ENCODE measurements at places on chromosomes 2 and 18.

DNA sequence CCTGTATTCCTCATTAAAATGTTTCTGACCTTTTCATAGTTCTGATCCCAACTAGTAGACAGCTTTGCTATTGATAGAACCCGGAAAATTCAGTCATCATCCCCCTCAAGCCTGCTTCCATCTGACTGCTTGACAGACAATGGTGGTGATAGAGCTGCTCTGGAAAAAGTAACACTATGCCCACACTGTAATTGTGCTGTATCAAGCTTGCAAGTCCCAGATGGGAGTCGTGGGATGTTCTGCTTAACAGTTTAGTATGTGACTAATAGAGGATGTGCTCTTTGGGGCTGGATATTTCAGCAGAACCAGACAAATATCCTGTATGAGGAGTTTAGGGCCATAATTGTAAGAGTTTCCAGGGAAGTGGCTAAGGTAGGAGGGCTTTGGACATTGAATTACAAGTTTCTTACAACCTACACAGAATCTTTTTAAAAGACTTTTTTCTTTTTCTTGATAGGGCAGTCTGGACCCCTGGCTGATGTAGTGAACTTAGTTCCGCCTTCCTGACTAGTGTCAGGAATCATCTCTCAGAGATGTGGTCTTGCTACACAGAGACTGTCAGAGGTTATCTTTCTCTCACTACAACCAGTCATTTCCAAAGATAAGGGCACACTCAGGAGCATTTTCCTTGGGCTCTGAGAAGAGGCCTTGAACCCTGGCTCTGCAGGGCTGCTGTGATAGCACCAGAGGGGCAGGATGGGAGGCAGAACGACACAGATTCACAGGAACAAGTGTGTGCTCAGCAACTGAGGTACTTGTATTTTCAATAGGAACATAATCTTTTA is 158.0 kb upstream of the RBMS1 start:
- no peak for DNase-seq

DNA sequence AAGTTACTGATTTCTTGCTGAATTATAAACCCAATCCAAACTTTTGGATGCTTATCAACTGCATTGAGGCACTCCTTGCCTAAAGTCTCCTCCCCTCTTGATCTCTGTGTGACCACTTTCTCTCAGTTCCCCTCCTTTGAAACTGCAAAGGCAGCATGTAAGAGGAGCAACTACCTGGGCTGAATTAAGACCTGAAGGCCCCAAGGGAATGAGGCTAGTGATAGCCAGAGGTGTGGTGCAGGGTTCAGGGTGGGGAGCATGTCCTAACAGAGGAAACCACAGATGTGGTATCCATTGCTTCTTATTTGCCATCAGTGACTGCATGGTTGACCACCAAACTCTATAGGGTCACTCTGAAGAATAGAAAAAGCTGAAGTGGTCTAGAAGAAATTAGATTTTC is 557.9 kb downstream of the TNS1 start:
- DNase-seq: no peak

DNA sequence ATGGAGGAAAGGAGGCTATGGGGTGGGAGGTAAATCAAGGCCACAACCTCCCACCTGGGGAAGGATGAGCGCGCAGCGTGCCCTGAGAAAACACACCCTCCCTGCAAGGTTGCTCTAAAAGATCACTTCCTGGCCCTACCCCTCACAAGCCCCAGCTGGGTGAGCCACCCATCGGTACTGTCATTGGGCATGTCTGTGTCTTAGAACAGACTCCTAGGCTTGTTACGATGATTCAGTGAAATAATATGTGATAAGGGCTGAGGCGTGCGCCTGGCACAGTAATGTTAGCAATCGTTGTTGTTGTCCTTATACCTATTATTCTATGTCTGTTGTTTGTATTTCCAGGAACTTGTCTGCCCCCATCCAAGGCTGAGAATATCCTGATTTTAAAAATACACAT is 175.1 kb downstream of the ZFP36L2 start:
- DNase-seq: peak; percentile 25

- DNase-seq: no peak
Measured at GRCh38 chr2:31238126-31238905, 4.4 kb downstream of the EHD3 start.

DNA sequence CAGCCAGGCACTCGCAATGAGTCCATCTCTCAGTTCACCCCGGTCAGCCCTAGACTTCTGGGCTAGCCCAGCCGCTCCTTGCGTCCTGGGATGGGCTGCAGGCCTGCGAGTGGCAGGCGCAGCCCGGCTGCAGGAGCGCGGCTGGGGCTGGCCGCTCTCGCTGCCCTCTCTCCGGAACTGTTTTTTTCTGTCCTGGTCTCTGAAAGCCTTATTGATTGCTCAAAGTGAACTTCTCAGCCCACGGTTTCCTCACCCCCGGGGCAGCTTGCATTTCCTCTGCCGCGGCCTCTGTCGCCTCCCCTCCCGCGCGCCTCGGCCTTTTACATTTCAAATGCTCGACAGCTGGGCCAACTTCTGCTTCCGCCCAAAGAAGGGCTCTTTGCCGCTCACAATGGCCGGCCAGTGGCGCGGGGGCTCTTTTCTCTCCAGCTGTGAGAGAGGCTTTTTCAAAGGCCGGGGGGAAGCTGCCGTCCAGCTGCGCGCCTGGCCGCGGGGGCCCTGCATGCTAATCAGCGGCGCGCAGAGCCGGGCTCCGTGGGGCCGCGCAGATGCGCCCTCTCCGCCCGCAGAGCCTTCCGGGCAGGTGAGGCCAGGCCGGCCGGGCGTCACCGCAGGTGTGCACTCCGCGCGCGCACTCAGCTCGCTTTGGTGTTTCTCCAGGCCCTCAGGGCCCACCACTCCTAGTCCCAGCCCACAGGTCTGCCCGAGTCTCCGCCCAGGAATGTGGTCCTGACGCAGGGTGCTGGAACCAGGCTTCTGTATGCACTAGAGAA is 513.8 kb downstream of the RNF144A start:
- peak; percentile 69 for DNase-seq

- DNase-seq: no peak
Measured at GRCh38 chr2:221272729-221273128, 299.4 kb downstream of the EPHA4 start.

DNA sequence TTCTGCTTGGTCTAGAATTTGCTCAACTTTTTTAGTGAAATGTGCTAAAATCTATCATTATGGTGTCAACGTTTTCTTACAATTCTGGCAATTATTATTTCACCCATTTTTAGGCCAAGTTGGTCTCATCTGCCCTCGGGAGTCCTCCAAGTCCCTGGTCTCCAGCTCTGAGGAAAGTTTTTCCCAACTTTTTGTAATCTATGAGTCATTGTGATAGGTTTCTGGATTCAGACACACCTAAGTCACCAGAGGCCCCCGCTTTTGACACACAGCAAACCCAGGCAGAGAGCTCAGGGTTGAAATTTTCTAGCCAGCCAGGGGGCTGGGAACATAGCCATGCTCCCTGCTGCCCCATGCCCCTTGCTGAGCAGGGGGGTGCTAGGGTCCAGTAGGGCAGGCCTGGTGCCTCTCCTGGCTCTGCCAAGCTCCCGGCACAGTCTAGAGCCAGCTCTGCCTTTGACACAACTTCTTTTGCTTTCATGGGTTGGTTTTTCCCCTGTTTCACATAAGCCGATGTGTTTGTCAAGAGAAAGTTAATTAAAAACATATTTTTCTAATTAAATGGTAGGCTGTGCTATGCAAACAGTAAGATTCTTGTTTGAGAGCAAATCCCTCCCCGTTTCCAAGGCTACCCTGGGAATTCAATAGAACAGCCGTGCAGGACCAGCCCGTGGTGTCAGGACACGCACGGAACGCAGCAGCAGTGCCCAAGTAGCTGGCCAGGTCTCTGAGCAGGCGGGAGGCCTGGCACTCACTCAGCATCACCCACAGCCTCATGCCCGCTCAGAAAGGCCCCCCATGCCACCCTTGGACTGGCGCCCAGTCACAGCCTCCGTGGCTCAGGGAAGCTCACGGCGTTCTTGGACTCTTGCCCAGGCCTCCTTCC is 25.5 kb upstream of the SNED1 start:
- DNase-seq: no peak

GRCh38 chr2:102657770-102658169 is 38.4 kb downstream of the SLC9A2 start:
- DNase-seq: peak; percentile 22

- no peak for DNase-seq
Measured at GRCh38 chr2:238585836-238586821, 159.4 kb downstream of the ASB1 start.

DNA sequence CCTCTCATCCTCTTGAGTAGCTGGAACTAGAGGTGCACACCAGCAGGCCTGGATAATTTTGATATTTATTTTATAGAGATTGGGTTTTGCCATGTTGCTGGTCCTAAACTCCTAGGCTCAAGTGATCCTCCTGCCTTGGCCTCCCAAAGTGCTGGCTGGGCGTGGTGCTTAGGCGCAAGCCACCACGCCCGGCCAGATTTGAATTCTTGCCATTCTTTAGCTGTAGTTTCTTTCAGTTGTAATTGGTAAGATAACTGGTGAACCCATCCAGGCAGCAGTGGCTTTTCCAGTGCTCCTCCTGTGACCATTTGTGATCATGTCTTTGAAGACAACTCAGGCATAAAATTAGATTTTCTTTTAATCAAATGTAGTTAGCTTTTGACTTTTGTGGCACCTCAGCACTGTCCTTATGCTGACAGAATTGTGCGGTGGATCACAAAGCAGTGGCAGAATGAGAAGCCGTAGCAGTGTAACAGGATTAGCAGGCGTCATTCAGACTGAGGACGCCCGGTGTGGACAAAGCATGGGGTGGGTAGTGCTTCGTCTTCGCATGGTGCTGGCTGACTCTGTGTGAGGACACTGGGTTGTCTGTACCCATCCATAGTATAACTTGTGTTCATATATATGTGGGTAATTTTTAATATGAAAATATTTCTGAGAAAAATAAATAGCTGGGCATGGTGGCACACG is 30.0 kb upstream of the TOGARAM2 start:
- no peak for DNase-seq

DNA sequence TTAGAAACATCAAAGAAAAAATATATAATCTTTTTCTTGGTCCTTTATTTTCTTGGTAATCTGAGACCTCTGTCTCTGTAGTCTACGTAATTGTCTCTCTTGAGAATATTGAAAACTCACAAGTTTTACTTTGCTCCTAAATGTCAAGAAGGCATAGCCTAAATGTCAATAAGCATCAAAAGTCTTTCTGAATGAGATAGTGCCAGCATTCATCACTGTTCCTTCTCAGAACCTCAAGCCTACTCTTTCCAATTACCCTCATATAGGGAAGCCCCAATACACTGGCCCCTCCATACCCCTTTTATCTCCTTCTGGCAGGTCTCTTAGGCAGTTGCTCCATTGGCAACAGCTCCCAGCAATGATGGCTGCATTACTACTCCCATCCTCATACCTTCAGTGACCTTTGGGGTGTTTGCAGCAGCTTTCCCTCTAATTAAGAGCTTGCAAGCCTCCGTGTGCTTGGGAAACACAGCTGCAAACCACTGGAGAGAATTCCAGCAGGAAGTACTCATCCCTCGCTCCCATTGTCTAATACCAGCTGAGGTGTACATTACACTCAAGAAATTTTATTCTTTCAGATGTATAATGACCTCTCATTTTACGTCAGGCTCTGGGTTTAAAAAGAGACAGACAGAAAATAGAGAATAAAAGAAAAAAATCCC is 95.8 kb downstream of the KYNU start:
- DNase-seq: no peak

DNA sequence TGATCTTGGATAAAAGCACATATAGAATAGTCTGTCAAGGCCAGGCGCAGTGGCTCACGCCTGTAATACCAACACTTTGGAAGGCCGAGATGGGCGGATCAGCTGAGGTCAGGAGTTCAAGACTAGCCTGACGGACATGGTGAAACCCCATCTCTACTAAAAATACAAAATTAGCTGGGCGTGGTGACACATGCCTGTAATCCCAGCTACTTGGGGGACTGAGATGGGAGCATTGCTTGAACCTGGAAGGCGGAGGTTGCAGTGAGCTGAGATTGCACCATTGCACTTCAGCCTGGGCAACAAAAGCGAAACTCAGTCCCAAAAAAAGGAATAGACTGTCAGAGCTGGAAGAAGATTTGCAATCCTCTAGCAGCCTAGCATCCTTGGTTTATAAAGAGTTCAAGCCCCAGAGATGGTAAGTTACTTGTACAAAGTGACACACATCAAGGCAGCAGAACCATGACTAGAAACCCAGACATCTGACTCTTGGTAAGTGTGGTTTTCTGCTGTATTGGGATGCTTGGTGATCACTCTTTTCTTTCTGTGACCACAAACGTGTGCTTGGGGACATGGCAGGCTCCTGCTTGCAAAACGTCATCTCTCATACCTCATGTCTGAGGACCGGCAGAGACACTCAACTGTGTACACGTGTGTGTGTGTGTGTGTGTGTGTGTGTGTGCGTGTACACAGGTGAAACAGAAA is 69.0 kb downstream of the OSBPL6 start:
- no peak for DNase-seq

GRCh38 chr2:54411801-54412354 is 44.2 kb upstream of the SPTBN1 start:
- no peak for DNase-seq

DNA sequence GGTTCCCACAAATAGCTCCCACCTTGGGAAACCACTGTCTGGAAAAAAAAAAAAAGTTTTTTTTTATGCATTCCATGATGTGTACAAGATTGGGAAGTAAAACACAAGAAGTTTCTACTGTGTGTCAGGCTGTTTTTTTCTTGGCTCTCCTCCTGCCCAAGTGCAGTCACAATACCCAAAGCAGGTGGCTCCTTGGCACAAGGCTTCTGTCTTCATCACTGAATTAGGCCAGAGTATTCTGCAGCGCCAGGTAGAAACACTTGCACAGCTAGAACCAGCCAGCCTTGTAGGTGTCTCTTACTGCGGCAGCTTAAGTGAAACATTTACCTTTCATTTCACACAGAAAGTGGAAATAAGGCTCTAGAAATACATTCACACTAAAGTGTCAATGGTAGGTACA is 23.8 kb upstream of the MAL start:
- no peak for DNase-seq

DNA sequence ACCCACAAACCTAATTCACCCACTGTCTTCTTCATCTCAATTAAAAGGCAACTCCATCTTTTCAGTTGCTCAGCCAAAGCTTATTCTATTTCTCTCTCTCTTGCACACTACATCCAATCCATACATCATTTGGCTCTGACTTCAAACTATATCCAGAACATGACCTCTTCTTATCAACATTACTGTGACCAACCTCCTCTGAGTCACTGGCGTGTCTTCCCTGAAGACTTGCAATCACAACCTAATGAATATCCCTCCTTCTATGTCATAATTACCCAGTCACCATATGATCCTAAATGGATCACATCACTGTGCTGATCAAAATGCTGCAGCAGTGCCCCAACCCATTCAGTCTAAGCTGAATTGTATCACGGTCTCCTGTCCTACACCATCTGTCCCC is 22.6 kb upstream of the SULT1C3 start:
- no peak for DNase-seq

DNA sequence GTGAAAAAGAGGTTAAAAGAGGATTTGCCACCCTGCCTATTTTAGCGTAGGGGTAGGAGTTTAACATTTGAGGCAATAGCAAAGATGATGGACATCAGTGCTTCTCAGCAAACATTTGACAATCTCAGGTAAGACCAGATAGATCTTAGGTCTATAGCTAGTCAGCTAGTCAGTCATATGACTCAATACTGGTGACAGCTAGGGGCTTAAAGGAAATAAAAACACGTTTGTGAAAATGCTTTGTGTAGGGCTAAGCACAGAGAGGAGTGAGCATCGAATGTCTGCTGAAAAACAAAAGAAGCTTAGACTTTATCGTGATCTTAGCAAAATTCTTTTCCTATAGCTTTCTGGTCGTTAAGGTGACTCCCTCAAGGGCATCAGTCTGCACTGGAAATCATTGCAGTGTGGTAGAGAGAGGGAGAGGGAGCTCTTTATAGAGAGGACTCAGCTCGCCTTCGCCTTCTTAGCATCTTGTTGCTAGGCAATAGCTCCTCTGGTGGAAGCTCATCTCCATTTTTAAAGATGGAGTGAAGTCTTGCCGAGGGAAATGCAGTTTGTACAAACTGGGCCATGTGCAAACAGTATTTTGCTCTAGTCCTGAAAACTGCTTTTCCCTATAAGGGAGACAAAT is 62.8 kb upstream of the SLC38A11 start:
- no peak for DNase-seq

Measured in activated naive CD8-positive, alpha-beta T cell treated with anti-CD3 and anti-CD28 coated beads, Interleukin-2, amount 50 U/mL, for 24 hours (primary cell).